ENCODE measurements at places on chromosomes 1 and 21.
A peak's percentile ranks its signal among the peaks of the same experiment; 100 is the strongest.

GRCh38 chr1:67977756-67978155 lies 72.7 kb downstream of the DIRAS3 start:
- no peak for DNase-seq

DNA sequence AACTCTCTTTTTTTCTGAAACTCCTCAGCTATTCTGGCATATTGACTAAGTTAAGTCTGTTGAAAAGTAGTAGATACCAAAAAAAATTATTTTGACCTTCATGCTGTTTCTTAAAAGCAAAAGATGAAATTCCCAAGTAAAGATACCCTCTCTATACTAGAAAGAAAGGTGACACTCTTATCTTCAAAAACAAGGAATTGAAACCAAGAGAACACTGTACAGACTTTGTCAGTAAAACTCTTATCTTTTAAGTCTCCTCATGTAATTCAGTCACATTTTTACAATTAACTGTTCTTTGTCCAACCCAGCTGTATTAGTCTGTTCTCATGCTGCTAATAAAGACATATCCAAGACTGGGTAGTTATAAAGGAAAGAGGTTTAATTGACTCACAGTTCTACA lies 496.2 kb downstream of the LTN1 start:
- no peak for DNase-seq

- no peak for DNase-seq
Observed at GRCh38 chr1:229900220-229900619, 166.8 kb upstream of the GALNT2 start.

- no peak for DNase-seq
Observed at GRCh38 chr1:10431070-10431730, 967 bp downstream of the CENPS start.

DNA sequence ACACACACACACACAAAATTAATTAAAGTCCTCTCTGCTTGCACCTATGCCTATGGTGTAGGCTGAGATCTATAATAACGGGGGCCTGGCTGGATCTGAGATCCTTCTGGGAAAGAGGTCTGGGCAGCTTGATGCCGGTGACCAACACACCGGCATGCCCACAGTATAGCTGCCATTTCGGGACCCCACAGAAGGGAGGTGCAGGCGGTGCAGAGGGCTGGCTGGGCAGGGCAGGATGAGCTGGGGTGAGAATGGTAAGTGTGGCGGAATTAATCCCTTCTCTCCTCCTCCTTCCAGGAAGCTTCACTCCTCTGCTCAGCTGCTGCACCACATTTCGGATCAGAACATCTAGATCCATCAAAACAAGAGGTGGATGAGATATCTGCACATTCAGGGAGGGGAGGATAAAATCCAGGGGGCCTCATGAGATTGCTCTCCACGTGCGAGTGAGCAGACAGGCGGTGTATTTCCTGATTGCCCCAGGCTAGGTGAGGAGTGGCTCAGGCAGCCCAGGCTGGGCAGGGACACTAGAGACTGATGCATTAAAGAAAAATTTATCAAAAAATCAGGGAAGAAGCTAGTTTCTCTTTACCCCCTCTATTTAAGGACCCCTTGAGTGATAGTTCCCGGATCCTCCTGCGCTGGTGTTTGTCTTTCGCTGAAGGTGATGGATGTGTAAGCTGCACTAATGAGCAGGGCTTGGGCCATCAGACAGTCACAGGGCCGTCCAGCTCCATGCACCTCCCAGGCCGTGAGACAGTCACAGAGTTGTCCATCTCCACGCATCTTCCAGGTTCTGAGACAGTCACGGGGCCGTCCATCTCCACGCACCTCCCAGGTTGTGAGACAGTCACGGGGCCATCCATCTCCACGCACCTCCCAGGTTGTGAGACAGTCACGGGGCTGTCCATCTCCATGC lies 449.9 kb downstream of the PTPRU start:
- peak; percentile 24 for DNase-seq

DNA sequence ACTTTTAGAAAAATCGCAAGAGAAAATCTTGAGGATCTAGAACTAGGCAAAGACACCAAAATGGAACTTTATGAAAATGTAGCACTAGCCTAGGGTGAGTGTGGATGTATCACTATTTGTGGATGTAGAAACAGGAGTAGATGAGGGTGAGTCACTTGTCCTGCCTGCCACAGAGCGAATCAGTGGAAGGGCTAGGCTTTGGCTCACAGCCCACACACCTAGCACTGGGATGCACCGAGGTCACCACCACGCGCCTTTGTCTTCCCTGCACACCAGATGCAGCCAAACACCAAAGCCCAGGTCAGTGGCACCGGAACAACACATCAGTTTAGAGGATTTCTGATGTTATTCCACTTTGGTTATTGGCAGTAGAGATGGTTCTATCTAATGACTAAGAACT lies 38.2 kb downstream of the PKNOX1 start:
- peak; percentile 64 for DNase-seq

GRCh38 chr1:232110281-232111090 lies 483.9 kb downstream of the DISC1 start:
- peak; percentile 94 for DNase-seq

DNA sequence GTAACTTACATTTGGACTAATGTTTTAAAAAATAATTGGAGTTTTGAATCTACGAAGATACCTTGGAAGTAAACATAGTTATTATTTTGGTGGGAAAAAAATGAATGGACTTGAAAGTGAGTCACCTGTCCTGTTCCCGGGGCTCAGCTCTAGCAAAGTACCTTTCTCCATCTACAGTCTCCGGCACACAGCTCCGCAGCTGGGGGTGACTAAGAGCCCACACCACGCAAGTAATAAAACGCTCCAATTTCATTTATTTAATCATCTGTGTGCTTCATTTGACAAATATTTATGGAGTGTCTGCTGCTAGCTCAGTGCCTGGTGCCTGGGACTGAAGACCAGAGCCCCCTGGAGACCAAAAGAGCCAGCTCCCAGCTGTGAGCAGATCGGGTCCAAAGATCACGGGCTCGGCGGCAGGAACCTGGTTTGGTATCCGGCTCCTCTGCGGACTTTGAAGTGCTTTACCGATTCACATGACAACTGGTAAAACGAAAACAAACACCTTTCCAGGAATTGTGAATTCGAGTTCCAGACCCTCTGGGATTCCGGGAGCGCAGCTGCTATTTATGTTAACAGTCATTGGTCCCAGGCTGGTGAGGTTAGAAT lies 1.7 kb upstream of the RIPK4 start:
- DNase-seq, result peak; percentile 85

DNA sequence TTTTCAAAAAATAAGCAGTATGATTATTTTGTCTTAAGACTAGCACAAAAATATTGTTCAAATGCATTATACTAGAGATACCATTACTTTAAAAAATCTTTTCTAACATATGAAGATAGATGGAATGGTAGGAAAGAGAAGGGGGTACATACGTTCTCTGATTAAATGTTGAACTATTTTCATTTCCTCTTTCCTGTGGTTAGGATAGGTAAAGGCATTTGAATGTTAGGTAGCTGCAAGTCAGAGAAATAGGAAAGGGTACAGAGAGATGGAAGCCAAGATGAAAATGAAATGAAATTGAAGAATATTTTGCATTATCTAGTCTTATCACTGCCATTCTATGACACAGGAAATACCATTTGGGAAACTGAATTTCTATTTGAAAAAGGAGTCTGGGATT lies 28.3 kb downstream of the TLCD4 start:
- no peak for DNase-seq

GRCh38 chr21:26736449-26736848 lies 108.8 kb downstream of the ADAMTS1 start:
- no peak for DNase-seq

All from foreskin fibroblast (primary cell).